ENCODE measurements at places on chromosomes 11 and 22.

- DNase-seq, result no peak
These were observed 581 bp upstream of the AP5B1 start for GRCh38 chr11:65781152-65781961.

GRCh38 chr11:86672007-86672621, at the start of gene ME3:
ME3 (minus strand) TSS chr11:86672616.
- peak; percentile 15 for DNase-seq

- no peak for DNase-seq
These were observed 149.1 kb downstream of the DSCAML1 start for GRCh38 chr11:117647872-117648271.

- no peak for DNase-seq
These were observed 3.3 kb downstream of the SIDT2 start for GRCh38 chr11:117181586-117182550.

GRCh38 chr11:130727157-130728119, 188.8 kb downstream of the SNX19 start:
- no peak for DNase-seq

All from thoracic aorta (tissue), 2 donors.